Thymus (tissue), 14 donors: ENCODE measurements at places on chromosomes 5 and 9. TPM values are rescaled to one million over a fixed set of nuclear protein-coding genes. Genes with fewer than 3 reads are reported as not detected.

FOXD4L3 gene
- 0.94 TPM for total RNA-seq

INVS gene
- total RNA-seq, result 11.7 TPM

TICAM2 gene
- 1.8 TPM for total RNA-seq

TMEM174 gene
- not detected for total RNA-seq

C9orf153 gene
- total RNA-seq, result 0.19 TPM

OBP2B gene
- total RNA-seq, result not detected

ADGRD2 gene
- total RNA-seq, result 0.09 TPM

MELK gene
- total RNA-seq, result 26.5 TPM

PCDHA9 gene
- total RNA-seq, result not detected

GCNT4 gene
- total RNA-seq, result 22.9 TPM

SHISAL2B gene
- not detected for total RNA-seq

SOHLH1 gene
- not detected for total RNA-seq

NKD2 gene
- 5.1 TPM for total RNA-seq

CSF1R gene
- 7.6 TPM for total RNA-seq

ZNF622 gene
- 27.7 TPM for total RNA-seq

KIAA0825 gene
- 3.1 TPM for total RNA-seq

NSMF gene
- total RNA-seq, result 14.9 TPM

PAM gene
- 22.1 TPM for total RNA-seq

PCDH1 gene
- total RNA-seq, result 1.9 TPM

SLC36A2 gene
- total RNA-seq, result not detected

CEMIP2 gene
- total RNA-seq, result 16.2 TPM

FYB1 gene
- 71.8 TPM for total RNA-seq

ACTBL2 gene
- not detected for total RNA-seq

RORB gene
- 1.8 TPM for total RNA-seq

TMEM171 gene
- total RNA-seq, result 0.19 TPM

IGFBPL1 gene
- 6.0 TPM for total RNA-seq

SCAI gene
- total RNA-seq, result 23.5 TPM

NTRK2 gene
- total RNA-seq, result 5.0 TPM

PPP3R2 gene
- not detected for total RNA-seq

PROB1 gene
- 0.76 TPM for total RNA-seq

FRMPD1 gene
- 0.14 TPM for total RNA-seq

SOX30 gene
- total RNA-seq, result 0.24 TPM

ZNF879 gene
- total RNA-seq, result 5.9 TPM

IFNB1 gene
- total RNA-seq, result 0.05 TPM

C1QTNF3 gene
- total RNA-seq, result 5.0 TPM

PFDN1 gene
- 48.4 TPM for total RNA-seq

GPR21 gene
- total RNA-seq, result not detected

REEP2 gene
- 1.6 TPM for total RNA-seq

LCN15 gene
- 0.05 TPM for total RNA-seq

BRD8 gene
- 44.3 TPM for total RNA-seq

TRIM36 gene
- total RNA-seq, result 1.8 TPM

PCAT7 gene
- total RNA-seq, result under 0.01 TPM

SEMA6A gene
- 6.2 TPM for total RNA-seq

GNA14 gene
- 0.47 TPM for total RNA-seq

GRM6 gene
- not detected for total RNA-seq

OMD gene
- 0.61 TPM for total RNA-seq

LCN12 gene
- total RNA-seq, result 4.2 TPM

IFNA21 gene
- total RNA-seq, result not detected

ADGRV1 gene
- total RNA-seq, result 2.2 TPM

ZCCHC9 gene
- total RNA-seq, result 32.1 TPM

IL33 gene
- total RNA-seq, result 9.3 TPM

EMB gene
- 95.2 TPM for total RNA-seq

EQTN gene
- total RNA-seq, result 0.05 TPM

PCDHGC5 gene
- total RNA-seq, result 0.19 TPM

MLANA gene
- not detected for total RNA-seq

LECT2 gene
- total RNA-seq, result not detected

CNTFR gene
- total RNA-seq, result 3.9 TPM

CCL19 gene
- 905 TPM for total RNA-seq

IFNA2 gene
- total RNA-seq, result not detected
